ENCODE measurements at places on chromosomes 1 and 21.

- no peak for DNase-seq
Measured at GRCh38 chr1:45876000-45876617, 72.7 kb downstream of the MAST2 start.

GRCh38 chr1:247857069-247857984 is at the start of gene TRIM58:
TRIM58 (plus strand) TSS chr1:247857187; CDS start chr1:247857247, 60 bp downstream.
- no peak for DNase-seq

DNA sequence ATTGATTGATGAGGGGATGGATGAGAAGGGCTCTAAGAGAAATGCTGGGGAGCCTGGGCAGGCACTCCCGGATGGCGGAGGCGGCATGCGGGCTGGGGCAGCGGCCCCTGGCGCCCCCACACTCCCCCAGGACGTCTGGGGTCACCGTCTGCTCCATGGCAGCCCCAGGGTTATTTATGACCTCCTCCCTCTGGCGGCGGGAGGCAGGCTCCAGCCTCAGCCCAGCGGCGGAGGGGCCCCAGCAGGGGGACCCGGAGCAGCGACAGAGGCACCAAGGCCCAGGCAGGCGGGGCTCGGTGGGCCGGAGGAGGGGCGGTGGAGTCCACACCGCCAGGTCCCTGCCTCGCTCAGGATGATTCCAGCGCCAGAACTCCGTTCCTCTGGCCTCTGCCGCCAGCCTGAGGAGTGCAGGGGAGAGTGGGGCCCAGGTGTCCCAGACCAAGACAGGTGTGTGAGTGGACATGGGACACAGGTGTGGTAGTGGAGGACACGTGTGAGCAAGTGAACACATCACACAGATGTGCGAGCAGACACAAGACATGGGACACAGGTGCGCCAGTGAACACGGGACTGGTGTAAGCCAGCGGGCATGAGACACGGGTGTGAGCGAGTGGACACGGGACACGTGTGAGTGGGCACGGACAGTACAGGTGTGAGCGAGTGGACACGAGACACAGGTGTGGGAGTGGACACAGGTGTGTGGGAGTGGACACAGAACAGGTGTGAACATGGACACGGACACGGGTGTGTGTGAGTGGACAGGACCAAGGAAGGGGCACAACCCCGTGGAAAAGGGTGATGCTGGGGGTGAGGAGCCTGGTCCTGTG is 2.5 kb upstream of the SAMD11 start:
- DNase-seq, result no peak

DNA sequence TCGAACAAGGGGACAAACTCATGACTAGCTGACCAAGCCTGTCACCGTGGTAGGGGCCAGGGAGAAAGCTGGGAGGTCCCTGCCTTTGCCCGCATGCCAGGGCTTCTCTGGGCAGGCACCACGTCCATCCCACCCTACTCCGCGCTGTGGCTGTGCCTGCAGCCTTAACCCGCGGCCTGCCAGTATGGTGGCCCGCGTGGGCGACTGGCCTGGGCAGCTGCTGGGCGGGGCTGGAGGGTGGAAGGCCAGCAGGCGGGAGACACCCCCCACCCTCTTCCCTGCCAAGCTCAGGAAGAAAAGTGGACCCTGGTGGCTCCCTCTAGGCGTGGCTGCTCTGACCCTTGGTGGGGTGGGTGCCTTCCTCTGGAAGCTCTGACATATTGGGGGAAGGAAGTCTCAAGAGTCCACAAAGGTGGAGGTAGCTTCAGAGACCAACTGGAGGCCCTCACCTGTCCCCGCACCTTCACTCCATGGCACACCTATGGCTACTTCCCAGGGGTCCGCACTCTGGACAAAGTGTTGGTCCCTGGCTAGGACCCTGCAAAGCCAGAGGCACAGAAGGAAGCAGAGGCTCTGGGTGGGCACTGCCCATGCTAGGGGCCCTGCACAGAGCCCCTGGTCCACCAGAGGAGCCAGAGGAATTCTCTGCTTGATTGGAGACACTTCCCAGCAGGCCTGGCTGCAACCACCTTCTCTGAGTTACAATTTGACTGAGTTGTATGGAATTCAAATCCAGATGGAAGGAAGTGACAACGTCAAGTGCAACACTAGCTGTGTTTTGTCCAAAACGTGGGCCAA is 3.3 kb upstream of the SKI start:
- DNase-seq, result no peak

GRCh38 chr21:44418876-44419230 is 36.5 kb upstream of the LRRC3 start:
- DNase-seq, result no peak

- DNase-seq, result no peak
Measured at GRCh38 chr1:4718071-4718470, 63.7 kb downstream of the AJAP1 start.

DNA sequence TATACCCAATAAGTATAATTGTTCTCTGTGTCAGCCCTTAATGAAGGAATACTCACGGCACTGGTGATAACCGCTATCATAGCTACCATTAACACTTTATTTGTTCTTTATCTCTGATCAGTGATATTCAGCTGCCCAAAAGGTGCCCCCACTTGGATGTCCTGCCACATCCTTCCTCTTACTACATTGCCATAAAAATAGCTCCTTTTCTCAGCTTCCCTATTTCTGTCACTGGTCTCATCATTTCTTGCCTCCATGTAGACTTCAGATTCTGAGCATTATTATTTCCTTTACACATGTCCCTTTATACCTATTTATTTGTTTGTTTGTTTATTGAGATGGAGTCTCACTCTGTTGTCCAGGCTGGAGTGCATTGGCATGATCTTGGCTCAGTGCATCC is 2.7 kb upstream of the RAB29 start:
- DNase-seq, result no peak

DNA sequence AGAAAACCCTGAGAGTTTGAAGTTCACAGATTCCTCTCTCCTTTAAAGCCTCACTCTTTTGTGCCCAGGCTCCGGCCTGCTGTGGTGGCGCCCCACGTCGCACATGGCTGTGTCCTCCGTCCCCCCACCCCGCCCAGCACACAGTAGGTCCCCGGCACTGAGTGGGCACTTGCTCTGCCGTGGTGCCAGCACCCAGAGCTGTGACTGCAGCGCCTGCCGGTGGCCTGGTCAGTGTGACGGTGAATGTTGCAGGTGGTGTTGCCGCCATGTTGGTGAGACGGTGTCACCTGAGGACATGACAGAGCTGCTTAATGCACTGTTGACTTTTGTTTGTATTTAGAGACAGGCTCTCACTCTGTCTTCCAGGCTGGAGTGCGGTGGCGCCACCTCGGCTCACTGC is 3.4 kb downstream of the ATAD3C start:
- DNase-seq, result no peak

DNA sequence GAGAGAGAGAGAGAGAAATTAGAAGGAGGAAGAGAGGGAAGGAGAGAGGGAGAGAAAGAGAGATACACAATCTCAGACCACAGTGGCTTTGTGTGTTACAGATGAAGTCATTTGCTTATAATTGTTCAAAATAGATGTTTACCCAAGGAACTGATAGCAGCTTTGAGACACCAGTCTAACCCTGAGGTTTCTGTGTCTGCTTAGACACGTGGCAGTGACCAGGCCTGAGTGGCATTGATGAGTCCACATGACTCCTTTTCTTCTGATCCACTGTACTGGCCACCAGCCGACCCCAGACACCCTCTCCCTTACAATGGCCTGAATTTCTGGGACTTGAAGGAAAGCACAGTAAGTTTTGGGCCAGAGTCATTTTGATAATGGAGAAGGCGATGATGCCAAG is 104.9 kb downstream of the DUSP10 start:
- DNase-seq, result no peak

DNA sequence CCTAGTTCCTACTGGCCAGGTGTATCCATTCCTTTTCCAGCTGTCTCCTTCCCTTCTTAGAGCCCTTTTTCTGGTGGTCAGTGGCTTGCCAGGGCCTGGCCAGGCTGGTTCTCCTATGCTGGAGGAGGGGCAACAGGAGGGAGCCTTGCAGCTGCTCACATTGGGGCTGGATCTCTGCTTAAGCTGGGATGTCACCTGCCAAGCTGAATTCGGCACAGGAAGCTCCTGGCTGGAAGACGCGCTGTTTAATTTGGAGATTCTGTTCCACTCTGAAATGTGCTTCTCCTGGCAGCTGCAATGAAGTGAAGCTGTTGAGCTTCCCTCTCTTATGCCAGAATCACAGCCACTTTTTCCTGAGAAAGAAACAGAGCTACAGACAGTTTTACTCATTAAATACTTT is 56.0 kb upstream of the POU3F1 start:
- DNase-seq, result no peak

DNA sequence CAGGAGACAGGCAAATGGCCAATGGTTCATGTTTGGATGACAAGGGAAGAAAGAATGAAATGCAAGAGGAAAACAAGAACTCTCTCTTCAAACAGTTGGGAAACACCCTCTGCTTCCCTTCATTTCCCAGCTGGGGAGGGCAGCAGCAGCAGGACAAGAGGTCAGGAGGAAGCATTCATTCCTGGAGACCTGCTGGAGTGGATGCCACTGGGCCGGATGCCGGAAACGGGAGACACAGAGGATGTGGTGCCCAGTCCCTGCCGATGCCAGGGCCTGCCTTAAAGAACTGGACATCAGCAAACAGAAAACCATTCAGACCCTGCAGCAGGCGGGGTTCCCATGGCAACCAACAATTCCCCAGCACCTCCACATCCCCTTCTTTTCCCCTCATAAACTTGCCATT is 102.3 kb upstream of the ZNF648 start:
- no peak for DNase-seq

- DNase-seq, result no peak
Measured at GRCh38 chr1:42735477-42736105, 4.4 kb downstream of the CLDN19 start.

DNA sequence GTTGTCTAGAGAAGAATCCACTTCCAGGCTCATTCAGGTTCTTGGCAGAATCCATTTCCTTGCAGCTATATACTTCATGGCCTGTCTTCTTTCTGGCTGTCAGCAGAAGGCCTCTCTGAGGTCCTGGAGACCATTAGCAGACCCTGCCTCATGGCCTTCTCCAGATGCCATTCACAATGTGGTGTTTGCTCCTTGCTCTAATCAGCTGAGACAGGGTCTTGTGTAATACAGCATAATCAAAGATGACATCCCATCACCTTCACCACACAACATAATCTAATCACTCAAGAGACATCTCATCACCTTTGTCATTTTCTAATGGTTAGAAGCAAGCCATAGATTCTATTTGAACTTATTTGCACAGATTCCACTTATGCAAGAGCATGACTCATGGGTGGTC is 403.9 kb upstream of the LRRC7 start:
- no peak for DNase-seq

GRCh38 chr1:226108935-226109828 is 46.7 kb downstream of the H3-3A start:
- no peak for DNase-seq

DNA sequence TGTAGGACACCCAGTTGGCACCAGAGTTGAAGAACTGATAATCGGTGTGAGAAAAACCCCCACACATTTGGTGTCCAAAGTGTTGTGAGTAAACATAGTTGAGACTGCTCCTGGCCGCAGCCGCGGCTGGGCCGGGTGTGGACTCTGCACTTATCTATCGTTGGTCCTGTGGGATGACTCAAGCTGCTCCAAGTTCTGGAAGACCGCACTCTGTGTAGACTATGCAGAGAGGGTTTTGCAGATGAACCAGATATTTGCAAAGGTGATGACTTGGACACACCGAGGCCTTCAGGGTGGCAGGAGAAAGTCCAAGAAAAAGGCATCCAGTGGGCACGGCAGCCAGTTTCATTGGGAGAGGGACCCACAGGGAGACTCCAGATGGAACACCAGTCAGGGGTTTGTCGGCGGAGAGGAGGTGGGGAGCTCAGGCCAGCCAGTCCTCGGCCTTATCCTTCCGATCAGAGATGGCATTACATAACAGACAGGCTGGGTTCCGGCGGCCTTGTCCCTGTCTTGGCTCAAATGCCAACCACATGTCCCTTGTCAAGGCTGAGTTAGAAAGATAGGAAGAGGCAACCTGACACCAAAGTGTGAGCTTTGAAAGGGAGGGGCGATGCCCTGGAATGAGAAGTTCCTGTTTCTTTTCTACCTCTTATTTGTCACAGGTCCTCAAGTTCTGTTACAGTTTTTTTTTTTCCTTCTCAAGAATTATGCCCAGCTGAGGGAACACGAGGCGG is 21.1 kb downstream of the C2CD2 start:
- DNase-seq, result no peak

Data from activated CD4-positive, alpha-beta T cell treated with anti-CD3 and anti-CD28 coated beads, Interleukin-2, amount 50 U/mL, for 24 hours (primary cell).